ENCODE measurements at places on chromosomes 1 and 21.
A peak's percentile ranks its signal among the peaks of the same experiment; 100 is the strongest.

GRCh38 chr1:17669866-17670451 lies 85.2 kb upstream of the ACTL8 start:
- no peak for DNase-seq

GRCh38 chr1:118987468-118988185 lies 516 bp downstream of the TBX15 start:
- no peak for DNase-seq

GRCh38 chr1:235525314-235525713 lies 21.1 kb upstream of the B3GALNT2 start:
- no peak for DNase-seq

GRCh38 chr1:184838504-184838951 lies 83.9 kb upstream of the EDEM3 start:
- no peak for DNase-seq

GRCh38 chr1:172252321-172252720 lies 168.2 kb upstream of the C1orf105 start:
- DNase-seq: no peak

GRCh38 chr1:50208756-50209155 lies 100.0 kb downstream of the ELAVL4 start:
- DNase-seq: no peak

DNA sequence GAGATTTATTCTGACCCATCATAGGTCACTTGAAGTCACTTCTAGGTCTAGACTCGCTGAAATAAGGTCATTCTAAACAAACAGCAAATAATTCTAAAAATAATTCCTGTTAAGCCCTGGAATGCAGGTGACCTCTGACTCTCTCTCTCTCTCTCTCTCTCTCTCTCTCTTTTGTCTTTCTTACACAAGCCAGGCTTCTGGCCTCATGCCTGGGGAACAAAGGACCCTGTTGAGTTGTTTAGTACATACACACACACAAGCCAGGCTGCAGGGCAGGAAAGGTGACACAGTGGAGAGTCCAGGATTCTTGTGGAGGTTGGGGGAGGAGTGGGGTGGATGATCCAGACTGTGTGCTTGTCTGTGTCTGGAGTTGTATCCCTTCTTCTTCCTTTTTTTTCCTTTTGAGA lies 4.0 kb upstream of the MEX3A start:
- DNase-seq: no peak

DNA sequence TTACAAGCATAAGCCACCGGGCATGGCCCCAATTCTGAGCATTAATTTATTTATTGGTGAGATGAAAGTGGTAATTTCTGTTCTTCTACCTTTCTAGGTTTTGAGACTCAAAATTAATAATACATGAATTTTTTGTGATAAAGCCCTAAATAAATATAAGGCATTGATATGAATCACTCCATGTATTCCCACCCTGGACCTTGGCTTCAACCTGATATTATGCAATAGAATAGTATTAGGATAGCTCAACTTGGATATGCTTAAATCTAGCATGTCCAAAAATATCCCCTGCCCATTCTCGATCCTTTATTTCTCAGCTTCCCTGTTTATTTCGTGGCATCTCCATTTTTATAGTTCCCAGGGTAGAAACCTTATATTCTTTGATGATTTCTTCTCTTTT lies 2.5 kb downstream of the AGL start:
- DNase-seq: no peak

DNA sequence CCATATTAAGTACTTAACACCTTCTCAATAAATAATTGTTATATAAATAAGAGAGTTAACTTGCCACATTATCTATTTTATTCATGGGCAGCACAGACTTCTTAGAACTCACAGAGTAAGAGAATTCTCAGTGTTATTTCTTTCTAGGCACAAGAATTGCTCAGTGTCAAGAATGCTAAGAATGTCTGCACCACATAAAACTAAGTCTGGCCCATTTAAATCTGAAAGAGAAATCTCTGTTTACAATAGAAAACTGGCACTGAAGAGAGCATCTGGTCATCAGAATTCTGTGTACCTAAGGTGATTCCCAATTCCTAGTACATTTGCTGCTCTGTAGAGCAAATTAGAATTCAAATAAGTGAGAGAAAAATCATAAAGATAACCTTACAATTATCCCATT lies 3.8 kb downstream of the OR10K2 start:
- no peak for DNase-seq

GRCh38 chr1:20124456-20125057 lies 5.2 kb upstream of the PLA2G2D start:
- DNase-seq: peak; percentile 3

DNA sequence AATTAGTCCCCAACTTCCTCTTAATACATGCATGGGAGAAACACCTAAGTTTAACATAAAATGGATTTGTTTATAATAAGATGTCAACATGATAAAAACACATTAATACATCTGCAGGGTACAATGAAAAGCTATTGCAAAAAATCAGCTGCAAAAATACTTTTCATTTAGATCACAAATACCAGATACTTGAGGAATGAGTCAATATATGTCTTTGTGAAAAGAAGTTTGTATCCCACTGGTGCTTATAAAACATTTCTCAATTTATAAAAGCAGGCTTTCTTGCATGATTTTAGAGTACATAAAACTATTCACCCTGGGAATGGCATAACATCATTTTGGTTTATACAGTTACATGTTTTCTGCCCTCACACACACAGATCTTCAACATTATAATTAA lies 18.6 kb upstream of the PRKAA2 start:
- no peak for DNase-seq
